ENCODE measurements at places on chromosomes 11 and 22. TPM values are rescaled to one million over a fixed set of nuclear protein-coding genes. Genes with fewer than 3 reads are reported as not detected.

DNA sequence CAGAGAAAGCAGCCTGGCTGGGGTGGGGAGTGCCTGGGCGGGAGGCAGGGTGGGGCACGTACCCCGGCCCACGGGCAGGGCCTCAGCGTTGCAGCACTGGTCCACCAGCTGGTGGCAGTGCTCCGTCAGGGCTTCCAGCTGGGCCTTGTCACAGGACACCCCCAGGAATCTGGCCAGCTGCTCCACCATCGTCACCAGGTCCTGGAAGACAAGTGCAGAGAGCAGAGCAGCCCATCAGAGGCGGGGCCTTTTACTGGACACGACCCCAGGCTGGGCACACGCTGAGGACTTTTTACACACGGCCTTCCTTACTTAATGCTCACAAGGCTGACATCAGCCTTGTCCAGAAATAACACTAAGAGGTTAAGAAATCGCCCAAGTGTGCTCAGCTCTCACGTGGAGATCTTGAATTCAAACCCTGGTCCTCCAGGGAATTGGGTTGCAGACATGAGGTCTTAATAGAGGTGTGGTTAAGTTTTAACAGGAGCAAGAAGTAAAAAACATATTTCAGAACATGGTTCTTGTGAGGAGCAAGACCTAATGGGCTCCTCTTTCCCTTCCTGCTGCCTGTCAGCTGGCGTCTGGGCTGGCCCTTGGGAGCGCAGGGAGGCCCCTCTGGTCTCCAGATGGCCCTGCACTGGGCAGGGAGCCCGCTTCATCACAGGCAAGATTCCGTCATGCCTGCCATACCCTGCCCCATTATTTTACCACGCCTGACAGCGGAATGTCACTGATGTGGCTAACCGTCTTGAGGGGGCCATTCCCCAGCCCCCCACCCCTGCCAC is 17.1 kb upstream of the EFCAB6 start:
- DNase-seq: no peak

Gene CNGA4
- 0.05 TPM for total RNA-seq

DNA sequence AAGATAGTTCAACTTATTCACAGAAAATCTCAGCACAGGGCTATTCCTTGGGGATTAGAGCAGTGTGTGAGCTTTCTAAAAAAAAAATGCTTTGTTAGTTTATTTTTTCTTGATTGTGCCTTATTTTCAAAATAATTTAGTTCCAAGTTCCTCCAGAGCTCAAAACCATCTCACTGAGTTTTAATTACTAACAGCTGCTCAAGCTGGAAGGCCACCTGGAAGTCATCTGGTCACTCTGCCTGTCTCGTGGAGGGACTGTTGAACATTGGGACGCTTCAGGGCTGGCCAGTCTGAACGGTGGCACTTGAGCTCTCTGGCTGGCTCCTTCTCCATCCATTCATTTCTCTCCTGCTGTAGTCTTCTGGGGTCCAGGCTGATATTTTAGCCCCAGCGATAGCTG is 4.0 kb downstream of the OR51E1 start:
- DNase-seq: no peak

DNA sequence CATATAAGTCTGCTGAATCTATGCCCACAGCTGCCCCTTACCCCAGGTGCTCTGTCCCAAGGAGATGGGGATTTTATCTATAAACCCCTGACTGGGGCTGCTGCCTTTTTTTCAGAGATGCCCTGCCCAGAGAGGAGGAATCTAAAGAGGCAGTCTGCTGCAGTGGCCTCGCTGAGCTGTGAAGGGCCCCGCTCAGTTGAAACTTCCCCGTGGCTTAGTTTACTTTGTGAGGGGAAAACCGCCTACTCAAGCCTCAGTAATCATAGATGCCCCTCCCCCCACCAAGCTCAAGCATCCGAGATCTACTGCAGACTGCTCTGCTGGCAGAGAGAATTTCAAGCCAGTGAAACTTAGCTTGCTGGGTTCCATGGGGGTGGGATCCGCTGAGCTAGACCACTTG is 7.4 kb upstream of the SCGB1D4 start:
- DNase-seq: no peak

GRCh38 chr22:23071230-23072076 is 1.1 kb downstream of the GNAZ start:
- DNase-seq: no peak

DNA sequence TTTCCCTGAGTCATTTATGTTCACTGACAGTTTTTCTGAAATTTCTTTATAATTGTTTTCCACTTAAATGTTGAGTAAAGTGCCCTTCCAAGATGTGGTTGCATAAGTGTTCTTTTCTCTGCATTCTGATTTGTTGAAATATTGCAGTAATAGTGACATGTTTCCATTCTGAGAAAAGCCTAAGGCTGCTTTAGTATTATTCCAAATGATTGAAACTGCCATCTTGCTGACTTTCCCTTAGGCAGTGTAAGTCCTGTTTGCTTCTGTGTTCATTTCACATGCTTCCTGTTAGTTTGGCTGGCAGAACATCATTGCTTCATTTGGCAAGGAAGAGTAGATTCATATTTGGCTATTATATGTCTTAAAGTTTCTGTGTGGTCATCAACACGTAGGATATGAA is 146.5 kb downstream of the ELP4 start:
- no peak for DNase-seq

Gene RFPL3
- not detected for total RNA-seq

Gene CENPM
- 31.4 TPM for total RNA-seq

- DNase-seq: no peak
These were observed 226.6 kb downstream of the ST3GAL4 start for GRCh38 chr11:126581871-126582648.

- DNase-seq: no peak
These were observed 6.5 kb upstream of the MIAT start for GRCh38 chr22:26650722-26651421.

Gene CECR2
- total RNA-seq: 0.42 TPM

DNA sequence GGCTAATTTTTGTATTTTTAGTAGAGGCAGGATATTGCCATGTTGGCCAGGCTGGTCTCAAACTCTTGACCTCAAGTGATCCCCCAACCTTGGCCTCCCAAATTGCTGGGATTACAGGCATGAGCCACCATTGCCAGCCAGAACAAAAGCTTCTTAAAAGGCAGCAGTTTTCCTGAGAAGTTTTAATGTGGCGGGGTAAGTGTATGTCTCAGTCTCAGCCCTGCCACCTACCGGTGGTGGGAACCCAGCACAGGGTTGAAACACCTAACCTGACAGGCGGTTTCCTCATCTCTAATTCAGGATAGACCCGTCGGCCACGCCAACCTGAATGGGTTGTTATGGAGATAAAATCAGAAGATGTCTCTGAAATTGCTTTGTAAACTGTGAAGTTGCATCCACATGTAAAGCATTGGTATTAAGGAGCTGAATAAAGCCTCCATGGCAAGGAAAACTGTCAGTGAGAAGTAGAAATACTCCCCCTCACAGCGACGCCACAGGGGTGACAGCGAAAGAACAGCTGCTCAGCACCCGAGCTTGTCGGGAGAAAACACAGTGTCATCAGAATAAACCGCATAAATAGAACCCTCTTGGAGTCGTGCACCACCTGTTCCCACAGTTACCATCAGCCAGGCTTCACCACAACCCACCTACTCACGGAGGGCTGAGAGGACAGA is 165.9 kb upstream of the NCAM1 start:
- DNase-seq: no peak

DNA sequence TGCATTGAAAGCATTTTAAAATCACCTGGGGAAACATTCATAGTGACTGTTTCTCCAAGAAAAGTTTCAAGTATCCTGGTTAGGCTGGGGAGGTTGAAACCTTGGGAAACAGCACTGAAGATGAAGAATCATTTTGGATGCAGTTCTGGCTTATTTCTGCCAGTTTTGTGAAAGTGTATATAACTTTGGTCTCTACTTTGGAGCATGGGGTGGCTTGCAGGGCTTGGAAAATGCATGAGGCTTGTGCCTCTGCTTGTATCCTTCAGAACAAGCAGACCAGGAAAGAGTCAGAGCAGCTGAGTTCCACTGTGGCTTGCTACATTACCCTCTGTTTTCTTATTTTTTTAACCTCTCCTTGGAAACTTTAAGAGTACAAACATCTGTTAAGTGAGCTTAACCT is 19.5 kb downstream of the SLC5A12 start:
- DNase-seq: no peak

GRCh38 chr22:17938484-17938924 is 85.9 kb downstream of the MICAL3 start:
- no peak for DNase-seq

DNA sequence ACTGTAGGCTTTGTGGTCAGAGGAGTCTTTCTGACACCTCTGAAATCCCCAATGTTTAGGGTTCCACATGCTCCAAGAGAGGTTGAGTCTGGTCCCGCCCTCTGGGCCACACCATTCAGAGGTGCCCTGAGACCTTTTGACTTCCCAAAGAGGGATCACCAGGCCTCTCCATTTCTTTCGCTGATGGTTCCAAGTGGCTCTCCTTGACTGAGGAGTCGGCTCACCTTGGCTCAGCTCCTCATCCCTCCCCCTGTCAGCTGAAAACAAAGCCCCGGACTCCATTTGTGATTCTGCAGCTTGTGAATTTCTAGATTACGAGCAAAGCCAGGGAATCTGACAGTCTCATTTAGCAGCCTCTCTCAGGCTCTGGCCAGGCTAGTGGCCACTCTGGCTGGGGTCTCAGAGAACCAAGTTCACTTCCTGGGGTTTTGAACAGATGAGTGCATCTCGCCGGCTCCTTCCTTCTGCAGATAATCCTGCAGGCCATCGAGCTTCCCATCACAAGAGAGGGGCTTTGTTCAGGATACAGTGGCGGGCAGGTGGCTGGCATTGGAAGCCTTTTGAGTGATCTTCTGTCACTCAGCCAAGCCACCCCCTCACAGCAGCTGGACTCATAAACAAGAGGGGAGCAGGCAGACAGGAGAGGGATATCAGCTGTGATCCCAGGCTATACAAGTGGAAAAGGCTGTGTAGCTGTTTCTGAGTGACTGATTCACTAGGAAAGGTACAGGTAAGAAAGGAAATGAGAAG is 102.9 kb downstream of the TRIM29 start:
- no peak for DNase-seq

DNA sequence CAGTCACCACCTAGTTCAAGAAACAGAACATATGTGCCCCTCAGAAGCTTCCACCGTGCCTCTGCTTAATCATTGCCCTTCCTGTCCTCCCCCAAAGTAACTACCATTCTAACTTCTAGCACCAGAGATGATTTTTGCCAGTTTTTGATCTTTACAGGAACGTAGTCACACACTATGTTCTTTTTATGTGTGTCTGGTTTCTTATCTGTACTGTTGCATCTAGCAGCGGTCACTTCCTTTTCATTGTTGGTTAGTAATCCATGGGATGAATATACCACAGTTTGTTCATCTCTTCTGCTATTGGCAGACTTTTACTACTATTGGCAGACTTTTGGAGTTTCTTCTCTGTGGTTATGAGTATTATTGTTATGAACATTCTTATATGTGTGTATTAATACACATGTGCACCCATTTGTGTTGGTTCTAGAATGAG is 34.6 kb downstream of the SPECC1L start:
- no peak for DNase-seq

DNA sequence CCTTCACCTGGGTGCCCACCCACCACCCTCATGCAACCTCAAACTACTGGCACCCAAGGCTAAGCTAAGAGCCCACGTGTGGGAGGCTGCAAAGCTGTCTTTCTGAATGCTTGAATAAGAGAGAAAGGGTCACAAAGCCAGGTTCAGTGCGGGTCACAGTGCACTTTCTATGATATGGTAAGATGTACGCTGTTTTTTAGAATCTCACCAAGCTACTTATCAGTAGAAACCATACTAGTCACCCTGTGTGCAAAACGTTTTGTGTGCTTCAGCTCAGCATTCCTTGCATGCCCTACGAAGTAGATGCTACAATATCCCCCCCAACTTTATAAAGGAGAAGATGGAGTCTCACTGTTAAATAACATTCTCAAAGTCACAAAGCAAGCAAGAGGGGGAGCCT is 14.9 kb downstream of the P2RX3 start:
- no peak for DNase-seq

- DNase-seq: no peak
These were observed 18.9 kb downstream of the CXCR5 start for GRCh38 chr11:118902336-118903203.

Gene ZFTA
- 15.7 TPM for total RNA-seq

- DNase-seq: no peak
These were observed 735.3 kb upstream of the RAG2 start for GRCh38 chr11:37333345-37333744.

GRCh38 chr11:124538019-124538418 is 5.4 kb downstream of the OR8B12 start:
- no peak for DNase-seq

DNA sequence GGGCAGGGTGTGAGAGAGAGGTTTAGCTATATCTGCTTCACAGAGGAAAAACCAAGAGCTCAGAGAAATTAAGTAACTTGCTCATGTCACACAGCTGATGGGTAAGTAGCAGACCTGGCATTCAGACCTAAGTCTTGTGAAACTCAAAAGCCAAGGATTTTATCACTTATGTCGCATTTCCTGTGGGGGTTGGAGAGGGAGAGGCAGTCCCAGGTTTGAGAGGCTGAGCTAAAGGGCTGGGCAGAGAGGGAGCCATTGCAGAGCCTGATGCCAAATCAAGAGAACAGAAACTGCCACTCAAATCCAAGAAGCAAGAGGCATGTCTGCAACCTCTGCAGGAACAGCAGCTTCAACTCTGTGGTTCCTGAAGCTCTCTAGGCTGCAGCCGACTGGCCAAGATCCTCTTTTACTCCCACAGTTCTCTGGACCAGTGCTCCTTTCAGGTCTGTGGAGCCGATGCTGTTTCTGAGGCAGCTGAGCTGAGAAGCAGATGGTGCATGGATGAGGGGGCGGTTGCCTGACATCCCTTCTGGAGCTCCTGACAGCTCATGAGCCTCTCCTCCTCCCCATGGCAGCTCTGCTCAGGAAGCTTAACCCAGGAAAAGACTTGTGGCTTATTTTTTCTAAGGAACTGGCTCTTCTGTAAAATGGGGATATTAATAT is 47.6 kb upstream of the NAV2 start:
- DNase-seq: no peak

DNA sequence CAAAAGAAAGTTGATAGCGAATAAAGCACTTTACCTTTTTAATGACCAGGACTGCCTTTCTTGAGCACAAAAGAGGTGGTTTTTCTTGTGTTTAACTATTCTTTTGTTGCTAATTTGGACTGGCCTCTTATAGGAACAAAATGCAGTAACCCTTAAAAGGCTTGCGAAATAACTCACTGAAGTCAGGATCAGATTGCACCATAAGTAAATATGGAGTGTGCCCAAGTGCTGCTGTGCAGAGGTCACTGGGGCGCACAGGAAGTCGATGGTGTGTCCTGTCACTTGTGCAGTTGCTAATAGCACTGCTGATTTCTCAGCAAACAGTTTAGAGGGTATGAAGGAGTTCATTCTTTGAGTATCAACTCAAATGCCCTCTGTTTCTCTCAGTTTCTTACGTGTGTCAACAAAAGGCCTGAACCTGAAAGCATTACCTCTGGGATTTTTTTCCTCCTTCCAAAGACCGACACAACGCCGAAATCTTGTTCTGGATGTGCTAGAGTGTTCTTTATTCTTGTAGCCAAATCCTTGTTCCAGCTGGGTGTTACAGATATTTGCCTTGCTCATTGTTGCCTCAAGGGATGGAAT is 71.3 kb downstream of the ATXN10 start:
- DNase-seq: no peak

- DNase-seq: no peak
These were observed 9.6 kb downstream of the P2RY2 start for GRCh38 chr11:73227571-73228211.

- DNase-seq: no peak
These were observed 6.7 kb upstream of the OR5I1 start for GRCh38 chr11:55942785-55943392.
